Amniotic stem cell (primary cell): ENCODE measurements at places on chromosomes 4 and X.

GRCh38 chrX:29870608-29871007 lies 344.8 kb upstream of the MAGEB2 start:
- DNase-seq, result no peak

DNA sequence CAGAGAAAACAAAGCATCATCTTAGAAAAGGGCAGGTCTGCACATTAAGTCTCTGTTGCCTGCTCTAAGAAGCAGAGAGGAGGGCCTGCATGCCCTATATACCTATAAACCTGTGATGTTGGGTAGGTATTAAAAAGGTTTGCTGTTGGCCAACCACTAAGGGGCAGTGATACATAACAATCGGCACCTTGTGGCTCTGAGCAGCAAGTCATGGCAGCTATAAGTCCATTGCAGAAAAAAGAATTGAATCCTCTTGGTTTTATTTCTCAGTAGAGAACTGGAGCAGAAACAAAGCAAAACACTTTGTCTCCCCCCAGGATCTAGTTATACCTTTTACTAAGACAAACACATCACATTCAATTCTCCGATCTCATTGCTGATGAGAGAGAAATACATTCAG lies 1364.4 kb downstream of the STIM2 start:
- DNase-seq, result no peak

GRCh38 chr4:952881-953573 lies 20.3 kb downstream of the DGKQ start:
- no peak for DNase-seq

- DNase-seq, result peak; percentile 22
These were observed 207.2 kb upstream of the SLIT2 start for GRCh38 chr4:20044502-20044911.

DNA sequence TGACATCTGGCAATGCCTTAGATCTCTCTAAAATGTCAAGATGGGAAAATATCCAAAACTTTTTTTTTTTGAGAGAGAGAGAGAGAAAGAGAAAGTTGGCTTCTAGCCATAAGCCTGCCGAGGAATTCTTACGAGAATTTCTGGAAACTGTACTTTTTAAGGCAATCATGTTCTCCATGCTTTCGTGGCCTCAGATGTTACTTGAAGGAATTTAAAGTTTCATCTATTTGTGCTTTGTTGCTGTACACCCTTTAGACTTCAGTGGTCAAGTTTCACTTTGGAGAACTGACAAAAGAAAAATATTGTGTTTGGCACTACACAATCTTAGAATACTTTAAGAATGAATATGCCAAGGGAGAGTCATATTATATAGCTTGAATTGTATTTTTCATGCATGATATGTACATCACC lies 53.9 kb downstream of the FAT4 start:
- DNase-seq, result peak; percentile 55

DNA sequence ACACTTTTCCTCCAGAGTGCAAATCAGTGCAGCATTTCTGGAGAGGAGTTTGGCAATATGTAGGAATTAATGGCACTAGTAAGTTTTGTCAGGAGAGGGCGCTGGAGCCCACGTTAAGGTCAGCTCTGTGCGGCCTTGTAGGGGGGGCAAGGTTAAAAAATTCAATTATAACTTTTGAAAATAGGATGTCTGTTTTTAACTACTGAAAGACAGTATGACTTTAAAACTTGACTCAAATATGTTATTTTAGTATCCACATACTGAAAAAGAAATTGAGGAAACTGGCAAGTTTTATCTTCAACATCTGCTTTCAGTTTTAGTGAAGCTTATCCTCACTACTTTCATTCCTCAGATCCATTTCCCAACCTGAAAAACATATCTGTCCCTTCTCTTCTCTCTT lies 30.9 kb upstream of the HSD17B13 start:
- no peak for DNase-seq

- DNase-seq, result no peak
These were observed 53.0 kb downstream of the MSN start for GRCh38 chrX:65720381-65720964.

GRCh38 chr4:138217567-138217966 lies 24.6 kb downstream of the SLC7A11 start:
- DNase-seq, result no peak

- DNase-seq, result no peak
These were observed 14.3 kb downstream of the PIGG start for GRCh38 chr4:513327-513726.

DNA sequence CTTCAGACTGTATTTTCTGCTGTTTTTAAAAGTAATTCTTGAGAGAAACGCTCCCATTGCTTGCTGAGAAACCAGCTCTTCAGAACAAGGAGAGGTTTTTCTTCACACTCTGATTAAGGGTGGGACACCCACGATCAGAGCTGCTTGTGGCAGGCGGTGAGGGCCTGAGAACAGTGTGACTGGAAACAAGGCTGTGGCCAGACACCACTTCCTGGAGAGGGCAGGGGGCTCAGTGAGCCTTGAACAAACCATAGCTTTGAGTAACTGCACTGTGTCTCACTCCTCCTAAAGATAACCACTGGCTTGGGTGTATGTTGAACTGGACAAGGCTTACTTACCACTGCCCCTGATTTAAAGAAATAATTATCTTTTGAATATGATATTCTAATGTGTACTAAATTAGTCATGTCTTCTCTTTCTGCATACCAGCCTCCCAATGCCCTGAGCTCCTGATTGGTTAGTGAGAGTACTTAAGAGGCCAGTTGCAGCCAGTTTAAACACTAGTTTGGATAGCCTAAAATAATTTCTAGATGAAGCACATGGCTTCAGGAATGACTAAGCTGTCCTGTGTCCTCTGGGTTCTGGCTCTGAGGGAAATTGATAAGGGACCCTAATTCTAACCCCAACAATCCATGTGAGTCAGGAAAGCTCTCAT lies 3.7 kb upstream of the GPR82 start:
- no peak for DNase-seq

GRCh38 chrX:76802708-76803107 lies 375.2 kb downstream of the MAGEE1 start:
- DNase-seq, result no peak

DNA sequence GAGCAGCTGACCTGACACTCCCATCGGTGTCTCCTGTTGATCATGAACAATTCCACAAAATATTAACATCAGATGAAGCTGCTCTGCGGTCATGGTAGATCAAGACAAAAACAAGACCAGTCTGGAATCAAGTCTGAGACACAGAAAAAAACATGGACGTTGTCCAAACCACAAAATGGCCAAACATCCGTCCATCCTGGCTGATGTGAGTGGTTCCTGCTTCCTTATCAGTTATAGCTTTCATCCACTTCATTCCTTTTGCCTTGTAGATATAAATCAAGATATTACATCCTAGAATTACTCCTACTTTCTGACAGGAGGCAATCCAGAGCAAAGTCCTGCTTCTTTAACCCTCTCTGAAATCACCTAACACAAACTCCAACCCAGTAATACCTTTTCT lies 28.8 kb upstream of the PCSK1N start:
- no peak for DNase-seq

DNA sequence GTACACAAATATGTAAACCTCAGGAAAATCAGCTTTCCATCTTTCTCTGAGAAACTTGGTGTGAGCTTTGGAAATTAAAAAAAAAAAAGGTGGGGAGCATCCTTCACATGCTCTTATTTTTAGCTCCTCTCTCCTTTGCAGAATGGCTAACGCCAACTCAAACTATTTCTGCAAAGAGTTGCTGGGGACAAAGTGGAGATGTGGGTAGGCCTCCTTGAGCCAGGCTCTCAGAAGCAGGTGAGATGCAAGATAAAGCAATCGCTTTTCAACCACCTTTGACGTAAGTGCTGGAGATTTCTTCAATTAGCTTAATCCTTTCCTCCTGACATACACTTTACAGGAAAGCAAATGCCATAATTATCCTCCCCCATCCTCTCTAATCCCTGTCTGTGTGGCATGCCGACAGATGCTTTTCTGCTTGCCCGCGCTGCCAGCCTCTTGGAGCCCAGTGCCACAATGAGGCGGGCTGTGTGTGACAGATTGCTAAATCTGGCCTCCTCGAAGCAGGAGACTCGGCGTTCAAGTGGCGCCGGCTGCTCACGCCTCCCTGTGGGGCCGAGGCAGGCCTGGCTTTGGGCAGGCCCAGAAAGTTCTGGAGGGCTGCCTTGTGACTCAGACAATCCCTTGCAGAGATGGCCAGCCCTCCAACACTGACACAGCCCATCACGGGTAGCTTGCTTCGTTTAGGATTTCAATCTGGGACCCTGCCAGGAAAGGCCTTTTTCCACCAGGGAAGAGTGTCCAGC lies 64.9 kb upstream of the SOD3 start:
- no peak for DNase-seq

DNA sequence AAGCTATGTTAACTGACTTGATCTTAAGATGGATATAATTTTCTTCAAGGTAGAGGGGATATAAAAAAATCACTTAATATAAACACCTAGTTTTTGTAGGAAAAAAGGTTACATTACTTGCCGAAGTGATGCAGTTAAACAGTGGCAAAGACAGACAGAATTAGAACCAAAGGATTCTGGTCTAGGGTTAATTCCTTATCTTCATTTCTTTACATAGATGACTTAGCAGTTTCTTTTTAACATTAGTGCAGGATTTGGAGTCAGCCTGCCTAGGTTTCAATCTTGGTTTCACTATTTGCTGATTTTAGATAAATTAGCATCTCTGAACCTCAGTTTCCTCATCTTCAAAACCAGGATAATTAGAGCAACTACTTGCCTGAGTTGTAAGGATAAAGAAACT lies 14.3 kb downstream of the ZAR1 start:
- DNase-seq, result no peak

DNA sequence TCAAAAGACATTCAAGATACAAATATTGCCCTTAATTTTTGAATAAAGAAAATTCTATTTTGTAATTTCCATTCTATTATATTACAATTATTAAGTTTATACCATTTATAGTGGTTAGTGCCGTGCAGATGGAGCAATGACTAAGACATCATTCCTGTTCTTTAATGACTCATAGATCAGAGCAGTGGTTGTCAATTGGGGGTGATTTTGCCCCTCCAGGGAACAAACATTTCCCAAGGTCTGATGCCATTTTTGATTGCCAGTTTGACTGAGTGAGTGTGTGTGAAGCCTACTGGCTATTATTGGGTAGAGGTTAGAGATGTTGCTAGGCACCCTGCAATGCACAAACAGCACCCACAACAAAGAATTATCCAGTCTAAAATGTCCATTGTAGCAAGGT lies 97.9 kb upstream of the DDIT4L start:
- DNase-seq, result no peak

DNA sequence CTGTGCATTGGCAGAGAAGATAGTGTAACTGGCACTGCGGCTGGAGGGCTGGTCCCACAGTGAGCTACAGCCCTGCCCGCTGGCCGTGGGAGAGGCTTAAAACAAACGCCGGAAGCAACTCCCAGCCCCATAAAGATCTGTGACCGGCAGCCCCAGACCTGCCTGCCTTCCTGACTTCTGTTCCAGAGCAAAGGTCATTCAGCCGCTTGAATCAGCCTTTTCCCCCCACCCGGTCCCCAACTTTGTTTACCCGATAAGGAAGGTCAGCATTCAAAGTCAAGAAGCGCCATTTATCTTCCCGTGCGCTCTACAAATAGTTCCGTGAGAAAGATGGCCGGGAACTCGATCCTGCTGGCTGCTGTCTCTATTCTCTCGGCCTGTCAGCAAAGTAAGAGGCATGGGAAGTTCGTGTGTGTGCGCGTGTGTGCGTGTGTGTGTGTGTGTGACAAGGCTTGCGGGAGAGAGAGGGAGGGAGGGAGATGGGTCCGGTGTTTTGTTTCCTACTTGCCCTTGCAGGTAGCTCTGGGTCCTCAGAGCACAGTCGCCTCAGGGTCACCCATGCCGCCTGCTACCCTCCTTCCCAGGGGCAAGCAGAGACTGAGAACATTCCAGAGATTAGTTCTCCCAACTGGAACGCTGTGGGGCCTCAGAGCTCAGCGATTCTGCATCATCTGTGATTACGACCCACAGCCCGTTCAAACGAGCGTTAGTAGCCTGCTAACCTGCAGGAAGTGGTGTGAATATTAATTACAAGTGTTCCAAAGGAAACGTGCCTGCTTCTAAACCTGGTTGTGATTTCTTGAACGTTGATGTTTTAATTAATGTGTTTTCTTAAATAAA lies at the start of gene MGST2:
TSS of gene MGST2 (plus strand) at position 130 of the 840 bp plus-strand sequence. CDS start at position 331, 201 bp downstream.
- no peak for DNase-seq

DNA sequence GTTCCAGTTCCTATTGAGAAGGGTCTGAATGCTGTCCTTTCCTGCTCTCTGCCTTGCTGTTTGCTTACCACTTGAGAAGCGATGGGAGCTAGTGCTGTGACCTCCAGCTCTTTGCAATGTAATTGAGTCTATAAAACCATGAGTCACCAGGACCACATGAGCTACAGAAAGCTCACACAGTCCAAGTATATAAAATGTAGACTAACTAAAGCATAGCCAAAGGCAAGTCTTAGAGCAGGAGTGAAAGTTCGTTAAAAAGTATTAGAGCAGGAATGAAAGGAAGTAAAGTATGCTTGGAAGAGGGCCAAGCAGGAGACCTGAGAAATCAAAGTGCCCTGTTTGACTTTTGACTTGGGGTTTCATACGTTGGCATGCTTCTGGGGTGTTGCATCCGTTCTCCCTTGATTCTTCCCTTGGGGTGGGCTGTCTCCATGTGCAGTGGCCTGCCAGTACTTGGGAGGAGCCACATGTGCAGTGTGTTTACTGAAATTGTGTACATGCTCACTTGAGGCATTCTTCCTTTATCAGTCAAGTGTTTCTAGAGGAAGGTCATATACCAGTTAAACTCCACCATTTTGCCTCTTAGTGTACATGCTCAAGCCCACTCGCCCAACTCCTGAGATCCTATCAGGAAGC lies 71.3 kb upstream of the KIT start:
- DNase-seq, result no peak

DNA sequence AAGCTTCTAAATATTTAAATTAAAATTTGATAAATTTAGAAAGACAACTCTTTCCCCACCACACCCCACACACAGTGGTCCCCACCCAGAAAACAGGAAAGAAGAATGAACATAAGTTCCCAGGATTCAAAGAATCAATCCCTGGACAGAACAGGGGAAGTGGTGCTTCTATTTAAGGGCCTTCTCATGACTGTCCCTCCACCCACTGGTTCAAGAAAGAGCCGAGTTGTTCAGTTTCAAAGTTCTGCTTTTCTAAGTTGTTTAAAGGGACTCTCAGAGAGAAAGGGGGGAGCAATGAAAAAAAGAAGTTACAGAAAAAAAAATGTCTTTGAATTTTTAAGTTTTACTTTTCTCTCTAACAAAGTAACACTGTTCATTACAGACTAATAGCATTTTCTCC lies 195.8 kb downstream of the PDGFC start:
- no peak for DNase-seq

DNA sequence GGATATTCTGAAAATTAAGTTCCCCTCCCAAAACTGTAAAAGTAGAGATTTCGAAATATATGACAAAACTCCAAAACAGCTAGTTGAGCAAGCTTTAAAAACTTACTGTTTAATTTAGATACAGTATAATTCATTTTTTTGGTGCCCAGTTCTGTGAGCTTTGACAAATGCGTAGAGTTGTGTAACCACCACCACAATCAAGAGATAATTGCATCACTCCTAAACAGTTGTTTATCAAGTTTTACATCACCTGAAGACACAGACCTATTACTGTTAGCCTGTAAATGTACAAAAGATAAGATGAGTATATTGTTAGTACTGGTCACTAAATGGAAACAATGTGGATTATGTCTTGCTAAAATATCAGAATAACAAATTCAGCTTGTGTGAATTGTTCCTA lies 62.3 kb downstream of the ALG13 start:
- DNase-seq, result no peak
